Thoracic aorta (tissue), 2 donors: ENCODE measurements at places on chromosomes 2 and 18.

GRCh38 chr18:38611036-38611964 lies 1045.7 kb upstream of the CELF4 start:
- no peak for DNase-seq

- DNase-seq: no peak
Measured at GRCh38 chr2:10132596-10132995, 10.1 kb downstream of the RRM2 start.

GRCh38 chr2:128412181-128412871 lies 93.7 kb upstream of the HS6ST1 start:
- DNase-seq: no peak

DNA sequence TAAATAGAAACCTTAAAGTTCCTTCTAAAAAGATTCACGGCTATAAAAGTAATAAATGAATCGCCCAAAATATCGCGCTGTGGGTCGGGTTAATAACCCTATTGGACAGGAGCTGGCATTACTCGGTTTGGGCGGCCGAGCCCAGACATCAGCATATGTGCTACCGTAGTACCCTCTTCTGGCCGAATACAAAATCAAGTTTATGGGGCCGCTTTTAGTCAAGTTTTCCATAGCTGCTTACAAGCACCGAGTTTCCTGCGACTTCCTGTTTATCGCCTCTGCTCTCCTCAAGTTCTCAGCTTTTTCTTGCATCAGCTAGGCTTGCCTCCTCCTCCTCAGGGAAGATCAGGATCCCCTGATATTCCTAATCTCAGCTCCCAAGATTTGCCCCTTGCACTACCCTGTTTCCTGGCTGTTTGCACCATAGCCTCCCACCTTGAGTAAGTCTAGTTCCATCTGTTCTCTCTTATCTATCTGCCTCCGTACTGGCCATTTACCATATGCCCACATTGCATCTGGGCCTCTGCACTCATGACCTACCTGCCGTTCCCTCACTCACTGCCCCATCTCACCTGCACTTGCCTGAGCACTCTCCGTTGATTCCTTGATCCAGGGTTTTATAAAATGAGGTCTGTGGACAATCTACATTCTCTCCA lies 56.1 kb downstream of the SLC35F5 start:
- DNase-seq: no peak

DNA sequence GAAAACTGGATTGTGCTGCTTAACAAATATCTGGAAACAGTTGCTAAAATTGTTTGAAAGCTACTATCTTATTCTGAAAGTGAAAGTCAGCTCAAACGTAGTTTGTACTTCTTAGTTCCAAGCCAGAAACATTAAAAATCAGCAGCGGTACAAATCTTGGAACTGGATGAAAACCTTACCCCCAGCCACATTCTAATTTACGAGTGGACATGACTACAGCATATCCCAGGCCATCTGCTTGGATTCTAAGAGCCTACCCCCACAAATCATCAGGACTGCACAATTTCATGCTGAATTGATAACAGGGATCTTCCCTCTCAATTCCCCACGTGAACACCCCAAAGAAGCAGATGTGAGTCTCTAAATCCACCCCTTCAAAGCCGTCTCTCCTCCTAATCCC lies 158.7 kb upstream of the NCKAP5 start:
- no peak for DNase-seq

- no peak for DNase-seq
Measured at GRCh38 chr2:240733803-240734495, 42.3 kb downstream of the AQP12A start.

DNA sequence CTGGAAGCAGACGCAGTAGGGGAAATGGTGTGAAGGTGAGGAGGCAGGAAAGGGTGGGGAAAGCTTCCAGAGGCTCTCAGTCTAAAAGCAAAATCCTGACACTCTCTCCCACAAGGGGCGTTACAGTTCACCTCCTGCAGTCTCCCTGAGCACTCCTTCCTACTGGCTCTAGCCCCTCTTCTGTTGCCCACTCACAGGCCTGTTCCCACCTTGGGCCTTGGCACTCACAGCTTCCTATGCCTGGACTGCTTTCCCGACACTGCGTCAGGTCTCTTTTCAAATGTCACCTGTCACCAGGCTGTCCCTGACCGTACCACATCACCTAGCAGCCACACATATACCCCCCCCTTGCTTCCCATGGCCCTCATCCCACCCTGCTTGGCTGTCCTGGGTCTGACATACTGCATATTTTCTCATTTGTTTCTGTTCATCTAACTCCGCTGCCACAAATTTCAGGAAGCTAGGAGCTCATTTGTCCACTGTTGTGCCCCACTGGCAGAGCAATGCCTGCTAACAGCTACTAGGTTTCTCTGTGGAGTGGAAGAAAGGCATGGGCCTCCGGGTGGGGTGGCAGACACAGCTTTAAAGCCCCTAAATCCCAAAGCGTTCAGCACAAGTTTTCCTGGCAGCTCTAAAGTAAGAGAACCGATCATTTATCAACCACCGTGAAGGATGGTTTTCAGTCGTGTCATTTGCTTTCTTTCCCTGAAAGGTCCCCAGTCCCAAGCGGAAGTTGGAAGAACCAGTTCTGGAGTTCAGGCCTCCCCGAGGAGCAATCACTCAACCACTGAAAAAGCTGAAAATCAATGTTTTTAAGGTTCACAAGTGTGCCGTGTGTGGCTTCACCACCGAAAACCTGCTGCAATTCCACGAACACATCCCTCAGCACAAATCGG lies 118.8 kb downstream of the ZNF532 start:
- DNase-seq: no peak

GRCh38 chr2:114968748-114969400 lies 526.4 kb downstream of the DPP10 start:
- no peak for DNase-seq

DNA sequence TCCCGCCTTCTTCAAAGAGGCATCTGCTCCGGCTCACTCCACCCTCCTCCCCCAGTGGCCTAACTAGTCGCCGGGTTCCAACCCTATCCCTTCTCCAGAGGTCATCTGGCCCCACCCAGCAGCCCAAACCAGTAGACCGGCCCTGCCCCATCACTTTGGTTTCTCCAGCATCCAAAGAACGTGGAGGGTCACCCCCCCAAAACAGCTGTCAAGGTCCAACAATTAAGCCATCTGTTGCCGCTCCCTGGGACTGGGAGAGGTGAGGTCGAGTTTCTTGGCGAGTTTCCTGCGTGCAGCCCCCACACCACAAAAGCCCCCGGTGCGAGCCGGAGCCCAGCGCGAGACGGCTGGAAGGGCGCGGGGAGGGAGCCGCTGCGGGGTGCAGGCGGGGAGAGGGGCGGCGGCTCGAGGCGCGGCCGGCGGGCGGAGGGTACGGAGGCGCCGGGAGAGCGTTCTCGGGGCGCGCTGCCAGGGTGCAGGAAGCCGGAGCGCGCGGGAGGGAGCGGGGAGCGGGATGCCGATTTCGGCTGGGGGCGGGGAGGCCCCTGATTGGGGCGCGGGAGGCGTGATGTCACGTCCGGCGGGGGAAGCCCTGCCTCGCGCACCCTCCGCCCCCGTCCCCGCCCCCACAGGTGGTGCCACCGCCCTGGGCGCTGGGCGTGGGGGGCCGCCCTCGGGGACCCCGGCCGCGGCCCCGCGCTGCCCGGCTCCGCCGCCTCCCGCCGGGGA lies 571 bp upstream of the GPC1 start:
- DNase-seq: peak; percentile 57

GRCh38 chr2:37919631-37920032 lies 5.5 kb upstream of the RMDN2 start:
- no peak for DNase-seq

GRCh38 chr2:71560638-71561011 lies 107.3 kb downstream of the DYSF start:
- no peak for DNase-seq

GRCh38 chr18:48428475-48429177 lies 19.4 kb upstream of the ZBTB7C start:
- no peak for DNase-seq

DNA sequence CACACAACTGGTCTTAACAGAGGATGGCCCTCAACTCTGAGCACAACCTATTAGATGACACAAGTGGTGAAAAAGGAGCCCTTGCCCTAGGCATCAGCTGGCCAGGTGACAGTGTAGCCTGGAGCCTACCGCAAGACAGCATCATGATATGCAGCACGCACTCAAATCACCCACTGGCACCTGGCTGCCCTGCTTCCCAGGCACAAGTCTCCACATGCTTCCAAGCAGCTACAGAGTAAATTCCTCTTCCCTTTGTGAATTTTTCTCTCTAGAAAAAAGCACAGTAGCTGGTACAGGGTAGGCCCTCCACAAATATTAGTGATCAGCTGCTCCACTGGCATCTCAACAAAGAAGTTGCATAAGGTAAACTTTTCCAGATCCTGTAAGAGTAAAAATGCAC lies 6.0 kb downstream of the FBXO15 start:
- no peak for DNase-seq

GRCh38 chr2:121558329-121558728 lies 27.6 kb downstream of the RNU4ATAC start:
- no peak for DNase-seq

GRCh38 chr2:217288472-217289063 lies 428.7 kb upstream of the TNP1 start:
- no peak for DNase-seq

- DNase-seq: no peak
Measured at GRCh38 chr2:32647180-32647651, 19.4 kb downstream of the TTC27 start.

DNA sequence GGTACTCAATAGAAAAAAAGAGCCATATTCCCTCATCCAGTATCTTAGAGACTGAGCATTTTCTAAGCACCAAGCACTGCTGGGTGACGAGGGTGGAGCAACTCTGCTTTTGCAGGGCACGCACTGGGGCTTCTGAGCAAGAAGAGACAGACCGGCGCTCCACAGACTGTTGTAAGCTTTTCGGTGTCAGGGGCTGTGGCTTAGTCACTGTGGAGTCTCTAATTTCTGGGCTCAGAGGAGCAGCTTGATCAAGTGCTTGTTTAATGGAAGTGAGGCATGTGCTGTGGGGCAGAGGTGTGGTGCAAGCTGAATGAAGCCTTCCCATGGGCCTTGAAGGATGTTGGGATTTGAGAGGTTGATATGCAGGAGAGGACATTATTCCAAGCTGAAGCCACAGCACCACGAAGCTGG lies 227.1 kb downstream of the MYCN start:
- DNase-seq: no peak

- no peak for DNase-seq
Measured at GRCh38 chr18:76471593-76471992, 23.4 kb downstream of the ZNF516 start.

DNA sequence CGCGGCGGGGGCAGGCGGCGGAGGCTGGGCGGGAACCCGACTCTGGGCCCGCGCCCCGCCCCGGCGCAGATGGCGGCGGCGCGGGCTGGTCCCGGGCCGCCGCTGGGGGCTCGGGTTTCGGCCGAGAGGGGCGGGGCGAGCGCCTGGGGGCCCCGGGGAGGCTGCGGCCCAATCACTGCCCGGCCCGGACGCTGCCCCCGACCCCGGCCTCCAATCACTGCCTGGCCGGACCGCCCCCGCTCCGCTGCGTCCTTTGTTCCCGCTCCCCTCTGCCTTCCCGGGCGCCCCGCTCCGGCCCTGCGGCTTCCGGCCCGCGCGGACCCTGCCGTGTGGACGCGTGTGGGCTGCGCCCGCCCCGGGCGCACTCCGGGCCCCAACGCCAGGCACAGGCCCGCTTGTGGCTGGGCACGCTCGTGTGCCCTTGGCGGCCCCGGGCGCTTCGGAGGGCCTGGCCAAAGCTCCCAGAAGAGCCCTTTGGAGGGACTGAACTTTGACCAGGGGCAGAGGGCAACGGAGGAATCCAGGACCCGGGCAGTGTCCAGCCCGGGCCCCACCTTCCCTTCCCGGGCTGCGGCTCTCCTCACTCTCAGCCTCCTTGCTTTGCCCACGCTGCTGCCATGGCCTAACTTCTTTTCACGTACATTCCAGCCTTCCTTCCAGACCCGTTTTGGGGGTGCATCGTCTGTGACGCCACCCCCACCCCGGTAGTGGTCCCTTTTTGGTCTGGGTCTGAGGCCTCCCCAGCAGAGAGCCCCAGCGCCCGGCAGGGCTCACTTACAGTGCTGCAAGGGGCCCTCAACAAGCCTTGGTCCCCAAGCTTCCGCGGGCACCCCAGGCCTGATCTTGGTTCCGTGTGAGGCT lies 27.1 kb upstream of the PTMA start:
- DNase-seq: peak; percentile 58

DNA sequence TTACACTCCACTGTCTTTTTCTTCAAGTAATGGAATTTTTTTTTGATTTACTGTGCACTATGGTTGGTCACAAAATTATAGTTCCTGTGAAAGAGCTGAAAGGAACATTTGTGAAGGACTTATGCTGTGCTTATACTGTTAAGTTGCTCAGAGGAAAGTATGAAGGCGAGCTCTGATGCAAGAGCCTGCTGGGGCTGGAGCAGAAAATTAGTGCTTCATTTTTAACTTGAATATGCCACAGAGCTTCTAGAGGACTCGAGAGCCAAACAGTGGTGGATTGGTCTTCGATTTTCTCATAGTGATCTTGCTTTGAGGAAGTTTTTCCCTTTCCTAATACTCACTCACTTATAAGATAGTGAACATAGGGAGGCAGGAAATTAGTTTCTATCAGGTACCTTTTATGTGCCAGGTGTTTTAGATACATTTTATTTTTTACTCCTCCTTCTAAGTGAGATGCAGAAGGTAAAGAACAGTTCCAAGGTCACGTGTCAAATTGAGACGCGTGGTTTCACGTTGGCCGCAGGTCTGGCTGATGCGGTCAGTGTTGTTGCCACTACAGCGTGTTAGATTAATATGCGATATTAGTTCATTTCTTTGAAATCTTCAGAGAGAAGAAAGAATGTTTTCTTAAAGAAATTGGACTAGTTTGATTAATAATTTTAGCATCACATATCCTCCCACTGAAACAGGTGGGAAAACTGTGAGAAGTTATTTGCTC lies 20.2 kb downstream of the GATA6 start:
- DNase-seq: no peak

DNA sequence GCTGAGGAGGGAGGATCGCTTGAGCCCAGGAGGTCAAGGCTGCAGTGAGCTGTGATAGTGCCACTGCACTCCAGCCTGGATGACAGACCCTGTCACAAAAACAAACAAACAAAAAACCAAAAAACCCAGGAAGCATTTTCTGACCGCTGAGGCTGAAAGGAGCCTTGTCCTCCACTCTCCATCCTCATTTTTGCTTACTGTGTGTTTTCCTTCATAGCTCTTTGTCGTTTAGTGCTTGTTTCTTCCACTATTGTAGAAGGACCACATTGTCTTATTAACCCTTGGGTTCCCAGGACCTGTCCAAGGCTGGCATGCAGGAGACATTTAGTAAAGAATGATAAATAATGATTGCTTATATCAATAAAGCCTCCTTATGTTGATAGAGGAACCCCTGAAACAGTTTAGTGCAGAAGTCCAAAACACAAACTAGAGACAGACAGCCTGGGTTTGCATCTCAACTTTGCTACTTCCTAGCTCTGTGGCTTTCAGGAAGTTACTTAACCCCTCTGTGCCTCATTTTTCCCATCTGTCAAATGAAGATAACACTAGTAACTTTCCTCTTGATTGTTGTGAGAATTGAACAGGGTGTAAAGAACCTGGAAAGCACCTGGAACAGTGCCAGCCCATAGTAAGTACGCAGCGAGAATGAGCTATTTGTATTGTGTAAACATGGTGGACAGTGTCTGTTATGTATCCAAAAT lies 126.0 kb downstream of the LPIN1 start:
- no peak for DNase-seq

GRCh38 chr2:20726913-20727312 lies 60.0 kb downstream of the GDF7 start:
- no peak for DNase-seq
